ENCODE measurements at places on chromosomes 1 and 21.

DNA sequence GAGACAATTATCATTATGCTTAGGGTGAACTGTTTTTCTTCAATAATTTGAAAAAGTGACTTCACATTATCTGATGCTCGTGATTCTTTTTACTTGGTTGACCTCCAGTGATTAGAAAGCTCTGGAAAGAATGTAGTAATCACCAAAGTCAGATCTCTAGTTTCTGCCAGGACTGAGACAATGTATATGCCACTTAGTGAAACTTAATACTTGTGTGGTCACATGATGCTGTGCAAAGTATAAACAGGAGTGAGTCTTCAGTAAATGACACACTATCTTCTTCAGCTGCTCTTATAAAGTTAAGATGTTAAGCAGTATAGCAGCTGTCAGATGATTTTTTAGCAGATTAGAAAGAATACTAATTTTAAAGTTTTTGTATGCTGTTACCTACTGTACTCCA, 17.2 kb downstream of the VCAM1 start:
- DNase-seq = no peak

DNA sequence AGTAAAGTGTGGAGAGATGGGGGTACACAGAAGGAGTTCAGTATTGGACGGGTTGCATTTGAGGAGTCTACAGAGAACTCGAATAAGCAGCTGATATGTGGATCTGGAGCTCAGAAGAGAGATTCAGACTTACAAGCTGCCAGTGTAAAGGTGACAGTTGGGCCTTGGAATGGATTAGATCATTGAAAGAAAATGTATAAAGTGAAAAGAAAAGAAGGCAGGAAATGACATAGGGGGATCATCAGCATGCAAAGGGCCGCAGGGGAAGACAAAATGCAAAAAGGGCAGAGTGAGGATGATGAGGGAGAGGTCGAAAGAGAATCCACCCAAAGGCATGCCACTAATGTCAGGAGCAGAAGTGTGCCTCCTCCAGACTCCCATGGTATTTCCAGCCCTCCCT, 273.3 kb downstream of the TNR start:
- DNase-seq = no peak

DNA sequence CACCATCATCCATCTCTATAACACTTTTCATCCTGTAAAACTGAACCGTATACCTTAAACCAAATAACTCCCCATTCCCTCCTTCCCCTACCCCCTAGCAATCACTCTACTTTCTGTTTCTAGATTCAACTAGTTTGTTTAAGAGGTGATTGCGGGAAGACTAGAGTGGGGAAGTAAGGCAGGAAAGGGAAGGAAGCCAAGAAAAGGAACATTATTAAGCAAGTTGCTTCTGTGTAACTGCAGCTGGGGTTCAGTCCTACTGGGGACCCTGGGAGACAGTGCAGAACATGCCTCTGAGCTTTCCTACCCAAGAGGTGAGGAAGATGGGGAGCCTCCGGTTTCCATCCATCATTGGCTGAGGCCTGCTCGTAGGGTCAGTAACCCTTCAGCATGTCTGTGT, 28.9 kb upstream of the H3-3A start:
- no peak for DNase-seq

DNA sequence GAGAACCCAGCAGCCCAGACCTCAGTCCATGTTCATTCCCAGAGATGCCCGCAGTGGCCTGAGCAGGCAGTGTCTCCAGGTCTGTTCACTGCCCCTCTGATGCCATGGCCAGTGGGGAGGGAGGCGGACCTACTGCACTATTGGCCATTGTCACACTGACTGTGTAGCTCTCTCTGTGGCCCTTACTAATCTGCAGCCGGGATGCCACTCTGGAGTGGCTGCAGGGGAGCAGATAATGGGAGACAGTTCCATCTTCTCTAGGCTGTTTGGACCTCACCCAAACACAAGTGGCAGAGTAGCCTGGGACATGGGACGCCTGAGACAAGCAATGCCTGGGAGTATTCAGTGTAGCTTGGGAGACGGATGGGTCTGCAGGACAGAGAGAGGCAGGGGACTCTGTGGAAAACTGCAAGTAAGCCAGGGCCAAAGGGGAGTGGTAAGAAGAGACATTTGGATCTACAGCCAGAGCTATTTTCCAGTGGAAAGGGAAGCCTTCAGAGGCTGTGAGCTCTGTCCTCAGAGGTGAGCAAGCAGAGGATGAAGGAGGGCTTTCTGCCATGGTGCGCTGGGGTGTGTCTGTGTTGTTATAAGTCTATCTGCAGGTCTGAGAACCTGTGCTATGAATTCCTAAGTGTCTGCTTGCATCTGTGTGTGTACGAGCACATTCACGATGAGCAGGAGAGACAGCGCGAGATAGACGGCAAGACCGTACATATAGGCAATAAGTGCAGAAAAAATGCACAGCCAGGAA, 26.7 kb downstream of the DMBX1 start:
- no peak for DNase-seq

DNA sequence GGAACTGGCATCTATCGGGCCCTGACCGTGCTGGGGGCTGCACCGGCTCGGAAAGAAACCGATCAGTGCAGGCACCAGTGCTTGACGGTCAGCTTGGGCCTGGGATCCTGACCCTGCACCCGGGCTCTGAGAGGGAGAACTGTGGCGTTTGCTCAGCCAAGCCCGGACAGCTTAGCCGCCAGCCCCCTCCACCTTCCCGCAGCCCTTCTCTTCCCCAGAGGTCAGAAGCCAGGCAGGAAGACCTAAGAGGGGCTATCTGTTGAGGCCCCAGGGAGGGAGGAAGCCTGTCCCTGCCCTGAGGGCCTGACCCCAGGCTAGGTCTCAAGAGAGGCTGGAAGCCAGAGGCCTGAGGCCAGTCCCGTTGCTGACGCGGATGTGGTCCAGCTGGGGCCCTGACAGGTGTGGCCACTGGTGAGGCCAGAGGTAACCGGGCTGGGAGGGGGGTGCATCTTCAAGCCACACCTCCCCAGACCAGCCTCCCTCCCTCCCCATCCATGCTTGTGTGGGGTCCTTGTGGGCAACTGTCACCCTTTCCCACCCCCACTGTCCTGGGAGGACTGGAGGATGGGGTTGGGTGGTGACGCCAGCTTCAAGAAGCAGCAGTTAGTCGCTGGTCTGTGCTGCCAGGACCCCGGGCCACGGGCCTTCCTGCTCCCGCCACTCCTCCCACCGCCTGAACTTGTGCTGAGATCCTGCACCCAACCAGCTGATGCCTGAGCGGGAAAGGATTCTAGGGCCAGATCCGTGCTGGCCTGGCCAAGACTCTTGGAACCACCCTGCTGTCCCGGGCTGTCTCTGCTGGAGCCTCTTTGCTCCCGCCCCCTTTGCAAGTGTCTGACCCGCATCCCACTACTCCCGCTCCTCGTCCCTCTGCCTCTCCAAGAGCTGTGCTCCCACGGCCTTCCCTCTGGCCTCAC, 2.6 kb upstream of the DVL1 start:
- DNase-seq = no peak

GRCh38 chr21:23152130-23152529, 2153.9 kb downstream of the NCAM2 start:
- no peak for DNase-seq

DNA sequence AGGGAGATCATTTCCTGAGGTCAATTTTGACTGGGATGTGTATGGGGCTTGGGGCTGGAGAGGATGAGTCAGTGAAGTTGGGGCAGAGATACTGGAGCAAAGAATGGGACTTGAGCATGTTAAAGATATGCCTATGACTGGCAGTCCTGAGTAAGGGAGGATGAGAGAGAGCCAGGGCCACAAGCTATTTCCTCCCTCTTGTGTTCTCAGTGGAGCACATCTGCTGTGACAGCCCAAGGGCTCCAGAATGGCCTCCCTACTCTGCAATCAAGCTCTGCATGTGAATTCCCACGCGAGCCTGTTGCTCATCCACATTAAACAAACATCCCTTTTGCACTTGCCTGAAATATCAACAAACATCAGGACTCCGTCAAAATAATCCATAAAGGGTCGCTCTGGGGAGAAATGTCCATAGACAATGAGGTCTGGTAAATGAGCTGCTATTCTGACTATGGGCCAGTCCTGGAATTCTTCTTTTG, 9.2 kb downstream of the ADCY10 start:
- no peak for DNase-seq

- no peak for DNase-seq
Measured at GRCh38 chr1:108695535-108695934, 3.4 kb downstream of the PRPF38B start.

GRCh38 chr1:184153731-184154130, 102.2 kb downstream of the TSEN15 start:
- no peak for DNase-seq

GRCh38 chr1:160748181-160748877, 9.3 kb downstream of the SLAMF7 start:
- peak; percentile 54 for DNase-seq

DNA sequence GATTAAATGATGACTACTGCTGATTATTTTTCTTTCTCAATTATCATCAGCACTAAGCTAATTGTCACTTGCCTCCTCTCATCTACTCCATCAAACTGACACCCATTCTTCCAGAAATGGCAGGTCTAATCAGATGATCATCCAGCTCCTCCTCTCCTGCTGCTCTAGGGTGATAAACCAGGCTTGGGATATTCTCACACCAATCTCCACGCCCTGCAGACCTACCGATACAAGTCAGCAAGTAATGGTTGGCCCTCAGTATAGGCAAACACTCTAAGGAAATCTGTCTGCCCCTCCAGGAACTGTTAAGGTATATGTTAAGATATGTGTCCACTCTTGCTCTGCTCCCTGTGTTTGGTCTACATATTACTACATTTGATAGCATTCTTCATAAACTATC, 36.3 kb upstream of the C1orf21 start:
- DNase-seq = no peak

- DNase-seq = no peak
Measured at GRCh38 chr1:222117809-222118208, 375.9 kb upstream of the DUSP10 start.

- no peak for DNase-seq
Measured at GRCh38 chr1:185824106-185824505, 89.9 kb downstream of the HMCN1 start.

DNA sequence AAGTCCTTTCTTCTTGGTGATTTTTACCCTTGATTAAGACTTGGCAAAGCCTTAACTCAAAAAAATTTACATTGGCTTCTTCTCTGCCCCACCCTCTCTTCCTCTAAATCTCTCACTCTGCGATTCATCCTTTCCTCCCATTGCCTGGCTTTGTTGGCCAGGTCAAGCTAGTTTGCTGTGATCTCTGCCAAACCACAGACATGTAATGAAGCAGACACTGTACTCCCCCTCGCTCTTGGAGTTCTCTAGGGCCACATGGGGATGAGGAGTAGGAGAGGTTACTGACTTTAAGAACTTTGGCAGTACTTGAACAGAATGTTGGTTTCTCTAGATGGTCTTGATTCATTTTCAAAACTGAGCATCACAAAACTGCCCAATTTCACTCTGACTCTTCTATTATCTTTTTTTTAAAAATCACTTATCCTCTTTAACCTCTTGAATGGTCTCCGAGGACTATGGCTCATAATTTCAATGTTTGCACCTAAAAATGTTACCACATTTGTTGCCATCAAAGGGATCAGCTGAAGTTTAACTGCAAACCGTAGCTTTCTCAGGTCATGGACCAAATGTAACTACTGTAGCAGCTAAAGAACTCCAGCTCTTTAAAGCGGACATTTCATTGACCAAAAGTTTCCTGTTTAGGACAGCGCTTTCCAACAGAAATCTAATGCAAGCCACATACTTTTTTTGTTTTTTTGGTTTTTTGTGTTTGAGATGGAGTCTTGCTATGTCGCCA, 62.7 kb upstream of the IPO9 start:
- no peak for DNase-seq

GRCh38 chr1:175015243-175015642, 8.0 kb downstream of the MRPS14 start:
- DNase-seq = no peak

DNA sequence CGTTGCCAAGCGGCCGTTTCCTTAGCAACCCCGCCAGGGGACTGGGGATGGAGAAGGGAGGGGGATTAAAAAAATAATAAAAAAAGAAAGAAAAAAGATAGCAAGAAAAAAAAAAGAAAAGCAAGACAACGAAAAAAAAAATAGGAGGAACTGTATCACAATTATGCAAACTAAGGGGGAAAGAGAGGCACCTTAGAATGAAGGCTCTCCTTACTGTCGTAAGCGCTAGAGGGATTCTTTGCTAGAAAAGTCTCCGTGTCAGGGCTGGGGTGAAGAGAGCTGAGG, 625 bp upstream of the NEGR1 start:
- no peak for DNase-seq

DNA sequence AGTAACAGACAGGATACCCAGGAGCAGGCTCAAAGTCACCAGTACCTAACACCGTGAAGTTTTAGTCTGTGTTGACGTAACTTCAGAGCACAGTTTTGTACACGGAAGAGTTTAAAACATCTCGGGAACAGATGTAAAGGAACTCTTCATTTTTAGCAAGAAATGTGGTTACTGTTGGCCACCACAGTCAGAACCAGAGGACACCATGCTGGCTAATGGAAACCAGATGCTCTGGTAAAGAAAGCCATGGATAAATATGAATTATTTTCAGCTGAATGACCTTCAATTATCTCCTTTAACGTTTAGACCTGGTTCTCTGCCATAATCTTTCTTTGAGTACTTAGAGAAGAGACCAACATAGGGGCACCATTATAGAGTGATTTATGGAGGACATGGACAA, 115.9 kb downstream of the NTMT2 start:
- no peak for DNase-seq

DNA sequence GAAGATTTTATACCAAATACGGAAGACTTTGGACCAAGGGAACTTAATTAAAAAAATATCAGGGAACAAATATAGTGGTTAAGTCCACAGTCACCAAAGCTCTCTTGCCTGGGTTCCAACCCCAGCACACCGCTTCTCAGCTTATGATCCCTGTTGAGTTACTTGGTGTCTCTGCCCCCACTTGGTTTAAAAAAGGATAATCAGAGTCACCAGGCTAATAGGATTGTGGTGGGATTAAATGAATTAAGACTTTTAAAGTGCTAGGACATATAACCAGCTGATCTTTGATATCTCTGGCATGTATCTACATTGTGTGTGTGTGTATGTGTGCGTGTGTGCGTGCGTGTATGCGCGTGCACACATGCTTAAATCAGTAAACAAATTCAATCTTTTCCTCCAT, 474.7 kb upstream of the DAB1 start:
- DNase-seq = no peak

- DNase-seq = no peak
Measured at GRCh38 chr1:85569737-85570404, 10.7 kb upstream of the CCN1 start.

All from epithelial cell of prostate (primary cell).